ENCODE measurements at places on chromosomes 2 and 18.

DNA sequence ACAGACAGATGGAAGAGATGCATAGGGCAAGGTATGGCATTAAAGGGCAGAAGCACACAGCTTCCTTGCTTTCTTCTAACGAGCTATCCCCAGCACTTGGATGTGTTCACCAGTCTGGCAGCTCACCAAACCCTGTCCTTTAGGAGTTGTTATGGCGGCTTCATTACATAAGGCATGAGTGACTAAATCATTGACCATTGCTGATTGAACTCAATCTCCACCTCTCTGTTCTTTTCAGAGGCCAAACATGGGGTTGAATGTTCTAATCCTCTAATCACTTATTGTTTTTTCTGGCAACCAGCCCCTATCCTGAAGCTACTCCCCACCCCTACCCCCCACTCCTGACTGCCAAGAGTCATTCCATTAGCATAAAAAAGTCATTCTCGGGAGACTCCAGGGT, 301.8 kb downstream of the XIRP2 start:
- no peak for DNase-seq

DNA sequence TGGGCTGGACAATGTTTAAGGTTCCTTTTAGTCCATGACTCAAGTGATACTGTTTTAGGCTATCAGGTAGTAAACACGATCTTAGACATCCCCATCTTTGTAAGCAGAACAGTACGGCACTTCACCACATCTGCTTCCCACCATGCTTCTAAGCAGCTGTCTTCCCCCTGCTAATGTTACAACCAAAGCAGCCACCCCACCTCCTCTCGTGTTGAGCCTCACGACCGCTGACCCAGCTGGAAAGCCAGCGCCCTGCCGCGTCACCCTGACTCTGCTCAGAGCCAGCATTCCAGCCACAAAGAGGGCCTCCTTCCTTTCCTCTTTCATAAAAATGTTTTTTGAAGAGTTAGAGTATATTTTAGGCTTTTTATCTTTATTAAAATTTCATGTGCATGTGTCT, 9.4 kb downstream of the MTERF4 start:
- no peak for DNase-seq

DNA sequence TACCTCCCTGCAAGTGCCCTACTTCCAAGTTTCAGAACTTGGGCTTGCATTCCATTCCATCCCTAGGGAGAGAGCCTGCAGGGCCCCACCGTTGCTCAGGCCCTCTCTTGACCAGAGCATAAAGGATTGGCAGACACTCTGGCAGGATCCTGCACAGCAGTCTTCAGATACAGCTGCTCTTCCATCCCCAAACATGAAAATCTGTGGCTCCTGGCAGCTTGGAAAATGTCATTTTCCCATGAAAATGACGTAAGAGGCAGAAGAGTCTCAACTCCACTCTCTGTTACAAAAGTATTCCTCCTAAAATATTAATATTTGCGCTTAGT, 162.6 kb downstream of the GFPT1 start:
- DNase-seq: no peak

DNA sequence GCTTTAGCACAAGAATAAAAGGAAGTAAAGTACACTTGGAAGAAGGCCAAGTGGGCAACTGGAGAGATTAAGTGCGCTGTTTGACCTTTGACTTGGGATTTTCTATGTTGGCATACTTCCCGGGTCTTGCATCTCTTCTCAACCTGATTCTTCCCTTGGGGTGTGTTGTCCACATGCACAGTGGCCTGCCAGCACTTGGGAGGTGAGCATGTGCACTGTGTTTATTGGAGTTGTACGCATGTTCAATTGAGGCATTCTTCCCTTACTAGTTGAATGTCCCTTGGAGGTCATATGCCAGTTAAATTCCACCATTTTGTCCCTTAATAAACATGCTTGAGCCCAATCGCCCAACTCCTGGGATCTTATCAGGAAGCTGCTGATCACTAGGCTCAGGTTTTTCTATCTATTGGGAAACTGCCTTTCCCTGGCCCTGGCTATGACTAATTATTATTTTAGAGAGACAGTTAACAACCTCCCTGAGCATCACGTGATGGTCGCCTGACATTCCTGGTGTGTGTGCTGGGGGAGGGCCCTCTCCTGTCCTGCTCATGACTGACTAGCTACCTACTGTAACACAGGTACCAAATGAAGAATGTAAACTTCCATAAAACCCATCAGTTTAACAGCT, 62.5 kb upstream of the RAPGEF4 start:
- peak; percentile 41 for DNase-seq

- no peak for DNase-seq
Observed at GRCh38 chr18:44520981-44521667, 159.6 kb upstream of the SETBP1 start.

- no peak for DNase-seq
Observed at GRCh38 chr18:63099091-63099840, 220.3 kb downstream of the BCL2 start.

GRCh38 chr2:88540346-88540745, 86.9 kb downstream of the EIF2AK3 start:
- no peak for DNase-seq

GRCh38 chr2:112877423-112877822, 33.5 kb upstream of the IL37 start:
- DNase-seq: no peak

DNA sequence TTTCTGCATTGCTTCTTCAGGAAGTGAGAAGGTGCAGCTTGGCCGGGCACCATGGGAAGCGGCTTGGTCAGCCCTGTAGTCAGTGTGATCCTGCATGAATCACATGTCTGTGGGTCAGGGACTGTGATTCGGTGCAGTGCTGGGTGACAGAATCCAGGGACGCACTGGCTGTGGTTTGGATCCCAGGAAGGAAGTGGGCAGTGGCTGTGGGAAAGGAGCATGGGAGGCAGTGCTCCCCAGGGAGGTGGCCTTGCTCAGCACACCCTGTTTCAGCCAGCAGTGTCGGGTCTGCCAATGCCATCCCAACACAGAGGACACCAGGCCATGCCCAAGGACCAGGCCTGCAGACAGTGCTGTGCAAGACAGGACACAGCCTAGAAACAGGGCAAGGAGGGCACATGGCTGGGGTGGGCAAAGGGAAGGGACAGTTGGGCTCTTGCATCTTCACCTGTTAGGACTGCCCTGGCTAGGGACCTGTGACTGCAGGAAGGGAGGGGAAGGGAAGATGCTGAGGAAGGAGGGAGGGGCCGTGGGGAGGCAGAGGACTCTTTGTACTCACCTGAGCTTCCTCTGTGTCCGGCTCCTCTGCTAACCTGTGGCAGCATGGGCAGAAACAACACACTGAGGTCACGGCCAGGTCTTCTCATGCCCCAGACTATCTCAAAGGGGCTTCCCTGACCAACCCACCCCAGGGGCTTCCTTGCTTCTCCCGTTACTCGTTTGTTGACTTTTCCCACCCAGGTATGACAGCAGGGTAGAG, 37.2 kb upstream of the DNMT3A start:
- DNase-seq: no peak

GRCh38 chr2:19490846-19491435, 132.5 kb upstream of the OSR1 start:
- no peak for DNase-seq

- peak; percentile 1 for DNase-seq
Observed at GRCh38 chr2:4715065-4715464, 977.1 kb upstream of the SOX11 start.
